Activated T-cell treated with anti-CD3 and anti-CD28 coated beads for 4 hours (primary cell): ENCODE measurements at places on chromosomes 6 and 20.

GRCh38 chr6:108587258-108588059, 26.7 kb downstream of the FOXO3 start:
- no peak for DNase-seq

GRCh38 chr6:3740551-3741476, 10.7 kb downstream of the PXDC1 start:
- DNase-seq = no peak

DNA sequence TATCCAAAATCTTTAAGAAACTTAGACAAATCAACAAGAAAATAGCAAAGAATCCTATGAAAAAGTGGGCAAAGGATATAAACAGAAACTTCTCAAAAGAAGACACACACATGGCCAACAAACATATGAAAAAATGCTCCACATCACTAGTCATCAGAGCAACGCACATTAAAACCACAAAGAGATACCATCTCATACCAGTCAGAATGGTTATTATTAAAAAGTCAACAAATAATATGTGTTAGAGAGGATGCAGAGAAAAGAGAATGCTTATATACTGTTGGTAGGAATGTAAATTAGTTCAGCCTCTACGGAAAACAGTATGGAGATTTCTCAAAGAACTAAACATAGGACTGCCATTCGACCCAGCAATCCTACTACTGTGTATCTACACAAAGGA, 212.0 kb upstream of the DTNBP1 start:
- no peak for DNase-seq

DNA sequence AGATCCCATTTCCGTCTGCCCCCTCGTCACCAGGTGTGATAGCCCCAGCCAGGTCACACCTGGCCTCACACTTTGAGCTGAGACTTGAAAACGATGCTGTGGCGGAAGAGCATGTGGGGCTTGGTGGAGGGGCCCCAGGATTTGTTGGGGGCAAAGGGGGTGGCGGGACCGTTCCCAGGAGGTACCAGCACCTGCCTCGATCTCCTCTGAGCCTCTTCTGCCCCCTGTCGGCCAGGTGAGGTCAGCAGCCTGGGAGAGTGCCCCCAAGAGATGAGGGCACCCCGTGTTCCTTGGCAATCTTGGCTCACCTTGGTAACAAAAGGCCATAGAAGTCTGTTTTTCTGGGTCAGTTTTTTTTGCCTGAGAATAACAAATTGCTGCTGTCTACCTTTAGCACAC, 25.4 kb downstream of the SPATA2 start:
- no peak for DNase-seq

GRCh38 chr6:145148776-145149175, 586.5 kb downstream of the EPM2A start:
- DNase-seq = no peak

DNA sequence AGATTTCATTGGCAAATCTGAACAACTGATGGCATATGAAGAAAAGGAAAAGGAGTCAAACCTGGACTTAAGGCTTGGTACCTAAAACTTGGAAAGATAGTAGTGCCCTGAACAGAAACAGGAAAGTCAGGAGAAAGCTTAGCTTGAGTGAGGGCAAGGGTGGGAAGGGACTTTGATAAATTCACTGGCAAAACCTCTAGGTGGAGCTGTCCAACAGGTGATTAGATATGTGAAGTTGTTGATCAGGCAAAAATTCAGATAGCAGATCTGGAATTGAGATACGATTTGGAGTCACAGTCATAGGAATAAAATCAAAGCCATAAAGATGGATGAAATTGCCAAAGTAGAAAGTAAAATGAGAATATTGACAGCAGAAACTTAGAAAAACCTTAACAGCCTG, 16.1 kb upstream of the ZNF292 start:
- DNase-seq = peak; percentile 36

DNA sequence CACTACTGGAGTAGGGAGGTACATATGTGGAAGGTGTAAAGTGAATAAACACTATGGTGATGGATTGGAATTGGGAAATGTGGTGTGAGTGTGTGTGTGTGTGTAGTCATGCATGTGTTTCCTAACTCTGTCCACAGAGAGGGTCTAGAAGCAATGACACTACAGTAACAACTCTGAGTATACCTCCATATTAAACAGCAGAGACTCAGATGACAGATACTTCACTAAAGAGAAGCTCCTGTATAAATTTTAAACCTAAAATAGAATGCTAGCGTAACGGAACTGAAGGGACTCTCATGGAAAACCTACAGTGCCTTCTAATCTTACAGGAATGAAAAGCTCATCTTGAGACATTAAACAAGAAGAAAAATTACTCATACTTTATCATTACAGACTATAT, 150.5 kb downstream of the SLC16A10 start:
- DNase-seq = no peak

- DNase-seq = no peak
Measured at GRCh38 chr6:11190625-11191245, 41.7 kb downstream of the NEDD9 start.

- DNase-seq = no peak
Measured at GRCh38 chr6:141024526-141024925, 1108.2 kb upstream of the GJE1 start.

GRCh38 chr6:159056003-159056402, 11.2 kb upstream of the TAGAP start:
- DNase-seq = no peak

GRCh38 chr20:63843778-63844177, 12.7 kb upstream of the ZBTB46 start:
- no peak for DNase-seq

GRCh38 chr6:108588586-108588985, 27.9 kb downstream of the FOXO3 start:
- DNase-seq = no peak

GRCh38 chr6:138909511-138909910, 78.5 kb downstream of the REPS1 start:
- no peak for DNase-seq

DNA sequence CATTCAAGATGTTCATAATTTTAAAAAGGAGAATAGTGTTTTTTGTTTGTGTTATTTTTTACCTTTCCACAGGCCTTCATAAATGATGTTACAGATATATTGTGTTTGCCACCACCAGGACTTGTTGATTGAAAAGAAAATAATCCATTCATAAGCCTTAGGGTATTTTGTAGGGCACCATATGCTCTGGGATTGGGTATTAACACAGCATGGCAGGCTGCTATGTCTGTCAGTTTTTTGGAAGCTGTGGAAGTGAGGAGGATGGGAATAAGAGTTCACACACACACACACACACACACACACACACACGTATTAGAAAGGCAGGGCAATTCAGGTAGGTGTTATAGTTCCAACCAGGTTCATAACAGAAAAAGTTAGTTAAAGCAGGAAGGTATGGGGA, 237.9 kb downstream of the HDGFL1 start:
- no peak for DNase-seq

- no peak for DNase-seq
Measured at GRCh38 chr6:42117843-42118161, 24.6 kb downstream of the C6orf132 start.

GRCh38 chr6:111982681-111983080, 71.2 kb upstream of the CCN6 start:
- no peak for DNase-seq

DNA sequence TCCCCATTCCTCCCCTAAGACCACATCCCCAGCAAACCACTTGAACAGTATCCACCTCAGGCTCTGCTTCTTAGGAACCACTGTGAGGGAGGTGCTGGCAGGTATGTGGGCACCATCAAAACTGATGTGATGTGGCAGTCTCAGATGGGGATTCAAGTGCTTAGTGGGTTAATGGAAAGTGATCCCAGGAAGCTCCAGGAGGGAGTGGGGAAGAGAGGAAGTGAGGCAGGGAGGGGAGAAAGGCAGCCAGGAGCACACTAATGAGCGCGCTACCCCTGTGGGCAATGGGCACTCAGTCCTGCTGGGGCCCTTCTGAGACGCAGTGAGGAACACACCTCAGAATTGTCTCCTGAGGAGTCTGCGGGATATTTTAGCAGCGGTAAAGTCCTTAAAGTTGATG, 263.1 kb upstream of the MOCS1 start:
- no peak for DNase-seq

GRCh38 chr20:13900496-13900895, 89.9 kb downstream of the SEL1L2 start:
- DNase-seq = no peak

GRCh38 chr6:8821981-8822381, 386.6 kb upstream of the SLC35B3 start:
- DNase-seq = no peak

GRCh38 chr20:17505636-17506517, 25.3 kb downstream of the BFSP1 start:
- peak; percentile 56 for DNase-seq

DNA sequence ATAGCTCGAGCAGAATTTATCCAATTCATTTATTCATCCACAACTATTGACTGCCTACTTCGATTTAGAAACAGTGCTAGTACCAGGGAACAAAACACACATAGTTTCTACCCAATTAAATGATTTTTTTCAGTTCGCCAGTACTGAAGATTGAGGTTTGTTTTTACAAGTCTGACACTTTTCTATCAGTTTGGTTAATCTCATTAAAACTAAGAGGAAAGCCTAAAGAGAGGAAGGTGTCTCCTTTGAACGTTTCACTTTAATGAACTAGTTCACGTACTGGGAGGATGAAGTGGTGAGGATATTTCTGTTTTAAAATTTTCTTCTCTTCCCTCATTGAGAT, 570 bp upstream of the ANKS1A start:
- no peak for DNase-seq

DNA sequence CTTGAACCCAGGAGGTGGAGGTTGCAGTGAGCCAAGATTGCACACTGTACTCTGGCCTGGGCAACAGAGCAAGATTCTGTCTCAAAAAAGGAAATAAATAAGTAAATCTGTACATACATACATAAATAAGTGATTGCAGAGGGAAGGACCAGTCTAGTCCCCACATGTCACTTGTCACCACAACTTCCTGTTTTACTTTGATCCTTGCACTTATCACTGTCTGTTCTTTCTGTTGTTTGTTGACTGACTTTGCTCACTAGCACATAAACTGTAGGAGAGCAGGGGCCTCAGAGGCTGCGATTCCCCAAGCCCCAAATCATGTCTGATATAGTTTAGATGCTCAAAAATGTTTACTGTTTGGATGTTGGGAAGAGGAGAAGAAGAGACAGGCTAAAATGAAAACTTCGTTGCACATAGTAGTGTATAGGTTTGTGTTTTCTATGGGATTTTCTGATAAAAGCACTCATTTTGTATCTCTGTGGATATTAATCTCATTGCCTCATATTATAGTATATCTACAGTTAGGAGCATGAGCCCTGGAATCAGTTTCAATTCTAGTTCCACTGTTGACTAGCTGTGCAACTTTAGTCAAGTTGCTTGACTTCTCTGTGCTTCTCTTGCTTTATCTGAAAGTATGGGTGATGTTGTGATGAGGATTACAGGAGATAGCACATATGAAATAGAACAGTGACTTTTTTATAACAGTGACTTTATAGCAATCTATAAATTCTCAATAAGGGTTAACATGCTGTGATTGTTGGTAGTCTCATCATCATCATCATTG, 165.0 kb downstream of the TBC1D7 start:
- DNase-seq = no peak

GRCh38 chr20:53767206-53767930, 173.7 kb upstream of the ZNF217 start:
- DNase-seq = no peak

DNA sequence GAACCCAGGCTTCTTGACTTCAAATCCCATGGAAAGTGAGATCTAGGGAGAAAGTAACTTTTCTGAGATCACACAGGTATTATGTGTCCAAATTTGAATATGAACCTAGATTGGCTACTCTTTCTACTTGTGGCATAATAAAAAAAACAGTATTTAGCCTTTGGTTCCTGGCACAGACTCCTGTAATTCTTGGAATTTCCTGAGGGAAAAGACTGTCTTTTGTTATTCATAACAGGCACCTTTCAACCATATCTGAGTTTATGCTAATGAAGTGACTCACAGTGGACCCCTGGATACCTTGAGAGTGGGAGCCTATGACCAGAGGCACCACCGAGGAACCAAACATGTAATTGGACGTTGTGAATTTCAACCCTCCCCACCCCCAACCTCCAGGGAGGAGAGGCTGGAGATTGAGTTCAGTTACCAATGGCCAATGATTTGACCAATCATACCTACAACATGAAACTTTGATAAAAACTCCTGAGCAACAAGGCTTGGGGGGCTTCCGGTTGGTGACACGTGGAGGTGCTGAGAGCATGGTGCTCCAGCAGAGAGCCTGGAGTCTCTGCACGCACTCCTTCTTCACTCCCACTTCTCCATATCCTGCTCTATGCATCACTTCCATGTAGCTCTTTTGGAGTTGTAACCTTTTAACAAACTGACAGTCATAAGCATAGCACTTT, 48.8 kb downstream of the LAMA4 start:
- no peak for DNase-seq

DNA sequence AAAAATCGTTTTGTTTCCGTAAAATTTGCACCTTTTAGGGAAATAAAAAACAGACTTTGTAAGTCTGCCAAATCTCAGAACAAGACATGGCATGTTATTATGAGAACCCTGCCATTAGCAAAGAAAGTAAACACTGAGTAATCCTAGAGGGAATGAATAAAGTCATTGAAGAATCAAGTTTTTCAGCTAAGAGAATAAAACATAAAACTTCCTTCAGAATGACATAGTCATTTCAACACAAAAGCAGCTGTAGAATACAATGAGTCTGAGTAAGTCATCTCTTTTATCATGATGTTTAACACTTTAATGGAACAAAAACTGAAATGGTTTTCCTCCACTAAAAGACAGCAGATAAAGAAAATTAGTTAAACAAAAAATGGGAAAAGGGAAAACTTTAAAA, 10.3 kb upstream of the DST start:
- no peak for DNase-seq

DNA sequence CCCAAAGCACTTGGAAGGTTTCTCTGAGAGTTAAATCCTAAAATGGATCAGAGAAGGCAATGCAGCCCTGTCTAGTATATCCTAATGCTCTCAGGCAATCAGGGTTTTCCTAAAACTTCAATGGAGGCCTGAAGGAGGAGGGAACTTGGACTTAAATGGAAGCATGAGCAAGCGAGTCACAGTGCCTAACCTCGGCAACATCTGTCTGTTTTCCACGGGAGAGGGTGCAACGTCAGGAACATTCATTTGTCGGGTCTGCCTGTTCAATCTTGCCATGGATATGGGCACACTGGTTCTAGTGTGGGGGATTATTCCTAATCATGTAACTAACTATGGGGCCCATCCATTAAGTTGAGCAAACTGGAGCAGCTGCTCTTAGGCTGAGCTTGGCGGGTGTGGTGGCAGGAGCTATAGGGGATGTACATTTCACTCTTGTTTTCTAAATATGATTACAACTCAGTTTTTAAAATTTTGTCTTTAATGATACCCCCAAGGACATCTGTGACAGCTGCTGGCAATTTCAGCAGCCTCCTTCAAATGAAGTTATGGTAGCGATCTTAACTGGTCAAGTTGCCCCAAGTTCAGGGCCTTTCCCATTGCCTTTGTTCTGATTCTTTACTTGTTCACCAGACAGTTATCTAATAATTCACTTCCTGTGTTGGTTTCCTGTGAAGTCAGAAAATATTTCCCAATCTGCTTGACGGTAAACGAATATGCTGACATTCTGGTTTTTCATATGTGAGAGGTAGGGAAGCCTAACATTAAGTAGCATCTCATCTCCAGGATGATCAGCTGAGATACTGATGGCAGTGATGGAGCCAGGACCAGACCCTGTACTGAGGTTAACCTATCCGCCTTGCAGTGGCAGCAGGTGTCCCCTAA, 21.6 kb downstream of the DSE start:
- no peak for DNase-seq
